ENCODE measurements at places on chromosomes 7 and 10. TPM values are rescaled to one million over a fixed set of nuclear protein-coding genes. Genes with fewer than 3 reads are reported as not detected.

Gene DLD
- polyA plus RNA-seq = 44.2 TPM

Gene TLL2
- polyA plus RNA-seq = 0.23 TPM

Gene TLX1
- 0.27 TPM for polyA plus RNA-seq

Gene AS3MT
- polyA plus RNA-seq = 6.4 TPM

Gene PSMG3
- 85.2 TPM for polyA plus RNA-seq

Gene LIPJ
- 0.66 TPM for polyA plus RNA-seq

Gene TRDMT1
- polyA plus RNA-seq = 5.0 TPM

Gene KNDC1
- 0.02 TPM for polyA plus RNA-seq

Gene OPALIN
- polyA plus RNA-seq = 0.18 TPM

Gene CLDN3
- polyA plus RNA-seq = 20.9 TPM

Gene TSPAN12
- polyA plus RNA-seq = 7.8 TPM

Gene CTNNA3
- 0.27 TPM for polyA plus RNA-seq

Gene TMEM140
- polyA plus RNA-seq = 13.6 TPM

Gene UCN3
- 0.30 TPM for polyA plus RNA-seq

Gene PRSS37
- polyA plus RNA-seq = 2.6 TPM

Gene SFRP5
- polyA plus RNA-seq = 0.41 TPM
